ENCODE measurements at places on chromosomes 5 and 9. TPM values are rescaled to one million over a fixed set of nuclear protein-coding genes. Genes with fewer than 3 reads are reported as not detected.

The GPR151 gene
- not detected for total RNA-seq

The TCF7 gene
- total RNA-seq: 66.4 TPM

GRCh38 chr9:4235871-4236804, 63.7 kb downstream of the GLIS3 start:
- peak overlapping the region; percentile 72 for H3K27ac ChIP-seq
- H3K27me3 ChIP-seq: no peaks in the 10 kb centered on the region
- DNase-seq: no peak
- H3K4me3 ChIP-seq: peak overlapping the region; percentile 1

- H3K4me1 ChIP-seq: peaks cover 3% of the 10 kb centered on the region
- H3K27me3 ChIP-seq: peaks cover 29% of the 10 kb centered on the region
- H3K27ac ChIP-seq: no peak overlapping the region
- no peak overlapping the region for H3K4me3 ChIP-seq
- H3K36me3 ChIP-seq: no peaks in the 10 kb centered on the region
- DNase-seq: no peak
These were observed 34.7 kb downstream of the PIP5K1B start for GRCh38 chr9:68739621-68740174.

DNA sequence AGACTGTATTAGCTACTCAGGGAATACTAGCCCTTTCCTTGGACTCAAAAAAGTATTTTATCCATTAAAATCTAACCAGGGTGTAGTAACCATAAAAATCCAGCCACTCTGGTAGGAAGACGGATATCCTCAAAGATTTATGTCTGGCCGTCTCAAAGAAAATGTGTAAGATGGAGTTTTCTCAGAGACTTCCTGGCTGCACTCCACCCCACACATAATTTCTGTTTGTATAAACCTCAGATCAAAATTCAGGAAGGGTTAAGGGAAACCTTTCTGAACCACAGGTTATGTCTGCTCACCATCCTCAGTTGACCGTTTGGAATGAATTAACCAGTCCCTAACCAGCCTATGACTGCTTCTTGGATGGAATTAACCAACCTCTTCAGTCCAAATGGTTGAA, 13.8 kb upstream of the SMIM23 start:
- DNase-seq: no peak
- H3K27me3 ChIP-seq: peaks cover 4% of the 10 kb centered on the region
- no peak overlapping the region for H3K4me3 ChIP-seq
- no peaks in the 10 kb centered on the region for H3K36me3 ChIP-seq
- no peaks in the 10 kb centered on the region for H3K4me1 ChIP-seq

DNA sequence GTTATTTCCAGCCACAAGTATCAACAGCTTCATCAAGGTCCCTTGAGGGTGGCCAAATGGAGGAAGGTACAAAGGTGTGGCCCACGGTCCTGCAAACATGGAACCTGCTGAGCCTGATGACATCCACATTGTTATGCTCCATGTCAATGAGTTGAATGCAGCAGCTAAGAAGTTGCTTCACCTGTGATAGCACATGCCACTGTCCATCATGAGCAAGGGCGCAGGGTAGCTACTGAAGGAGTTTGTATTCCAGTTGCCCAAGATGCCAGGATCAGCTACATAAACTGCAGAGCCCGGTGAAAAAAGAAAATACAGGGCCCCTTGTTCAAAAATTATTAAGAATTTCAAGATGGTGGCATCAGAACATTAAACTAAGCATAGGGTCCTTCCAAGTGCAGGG, 24.2 kb downstream of the LSM11 start:
- H3K4me3 ChIP-seq: no peak overlapping the region
- H3K4me1 ChIP-seq: no peaks in the 10 kb centered on the region
- no peaks in the 10 kb centered on the region for H3K27me3 ChIP-seq
- H3K36me3 ChIP-seq: no peaks in the 10 kb centered on the region

The MLANA gene
- total RNA-seq: not detected

DNA sequence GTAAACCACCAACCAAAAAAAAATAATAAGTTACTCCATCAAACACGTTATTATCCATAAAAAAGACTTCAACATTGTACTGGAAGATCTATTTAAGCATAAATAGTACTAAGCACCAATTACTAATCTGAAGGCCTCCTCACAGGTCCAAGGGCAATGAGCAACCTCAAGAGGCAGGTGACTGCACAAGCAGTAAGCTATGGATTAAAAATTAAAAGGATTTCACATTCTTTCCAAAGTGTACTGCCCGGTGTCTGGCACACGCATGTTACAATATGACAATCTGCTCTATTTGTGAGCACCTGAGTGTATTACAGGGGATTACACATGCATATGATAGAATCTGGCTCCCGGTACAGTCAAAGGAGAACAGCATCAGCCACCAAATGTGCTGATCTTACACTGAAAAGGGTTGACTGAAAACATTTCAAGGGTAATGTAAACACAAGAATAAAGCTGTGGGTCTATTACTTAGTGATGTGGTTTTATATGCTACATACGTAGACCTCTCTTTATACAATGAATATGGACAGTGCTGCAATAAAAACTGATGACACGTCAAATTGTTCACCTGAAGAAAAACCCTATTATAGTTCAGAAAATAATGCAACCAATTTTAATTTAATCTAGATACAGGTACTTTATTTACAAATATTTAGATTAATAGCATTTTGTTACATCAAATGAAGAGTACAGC, 22.8 kb downstream of the RAB14 start:
- no peak for DNase-seq
- peak overlapping the region; percentile 22 for H3K27ac ChIP-seq
- no peak overlapping the region for H3K4me3 ChIP-seq
- H3K36me3 ChIP-seq: peaks cover 27% of the 10 kb centered on the region

DNA sequence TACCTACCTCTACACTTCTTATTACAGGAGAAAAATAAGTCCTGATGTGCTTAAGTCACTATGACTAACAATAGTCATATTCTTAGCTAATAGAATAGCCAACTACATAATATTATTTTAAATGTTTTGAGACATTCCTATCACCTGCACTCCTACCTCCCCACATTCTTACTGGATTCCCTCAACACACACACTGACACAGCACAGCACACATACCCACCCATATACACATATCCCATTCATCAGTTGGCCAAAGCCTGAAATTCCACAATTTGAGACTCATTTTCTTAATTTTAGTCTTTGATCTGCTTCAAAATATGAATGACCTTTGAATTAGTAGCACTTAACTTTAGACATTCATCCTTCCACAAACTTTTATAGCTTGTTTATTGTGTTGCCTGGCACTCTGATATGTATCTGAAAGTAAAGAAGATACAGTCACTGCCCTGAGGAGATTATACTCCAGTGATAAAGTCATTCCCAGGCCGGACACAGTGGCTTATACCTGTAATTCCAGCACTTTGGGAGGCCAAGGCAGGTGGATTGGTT, 168.3 kb upstream of the RASA1 start:
- no peak for DNase-seq
- no peak overlapping the region for H3K4me3 ChIP-seq
- peaks cover 52% of the 10 kb centered on the region for H3K4me1 ChIP-seq
- peaks cover 2% of the 10 kb centered on the region for H3K36me3 ChIP-seq
- H3K27me3 ChIP-seq: no peaks in the 10 kb centered on the region

GRCh38 chr9:112618385-112619009, 99.4 kb downstream of the INIP start:
- no peak for DNase-seq
- peaks cover 3% of the 10 kb centered on the region for H3K36me3 ChIP-seq
- no peak overlapping the region for H3K27ac ChIP-seq
- no peak overlapping the region for H3K4me3 ChIP-seq
- no peaks in the 10 kb centered on the region for H3K4me1 ChIP-seq

DNA sequence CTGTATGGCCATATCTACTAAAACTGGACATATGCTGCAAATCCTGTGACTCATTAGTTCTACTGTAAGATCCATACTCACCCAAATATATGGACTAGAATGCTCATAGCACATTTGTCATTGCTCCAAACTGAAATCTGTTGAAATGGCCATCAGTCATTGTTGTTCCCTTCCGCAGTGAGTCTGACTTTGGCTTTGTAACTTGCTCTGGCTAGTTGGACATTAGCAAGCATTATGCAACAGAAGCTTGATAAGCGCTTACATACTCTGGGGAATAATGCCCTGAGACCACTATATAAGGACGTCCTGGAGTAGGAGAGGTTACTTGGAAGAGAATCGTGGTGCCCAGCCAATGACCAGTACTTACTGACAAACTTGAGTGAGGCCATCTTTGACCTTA, 9.0 kb downstream of the KIAA1958 start:
- H3K4me3 ChIP-seq: no peak overlapping the region
- no peak for DNase-seq
- peaks cover 52% of the 10 kb centered on the region for H3K36me3 ChIP-seq
- peaks cover 21% of the 10 kb centered on the region for H3K4me1 ChIP-seq
- H3K27me3 ChIP-seq: no peaks in the 10 kb centered on the region

- no peak overlapping the region for H3K4me3 ChIP-seq
- H3K27me3 ChIP-seq: no peaks in the 10 kb centered on the region
- no peak for DNase-seq
- H3K4me1 ChIP-seq: no peaks in the 10 kb centered on the region
These were observed 55.2 kb downstream of the C9orf85 start for GRCh38 chr9:71966601-71967000.

- H3K27me3 ChIP-seq: peaks cover 7% of the 10 kb centered on the region
- DNase-seq: no peak
- H3K4me3 ChIP-seq: no peak overlapping the region
- H3K36me3 ChIP-seq: no peaks in the 10 kb centered on the region
These were observed 527.8 kb upstream of the ZNF608 start for GRCh38 chr5:125274211-125274610.

DNA sequence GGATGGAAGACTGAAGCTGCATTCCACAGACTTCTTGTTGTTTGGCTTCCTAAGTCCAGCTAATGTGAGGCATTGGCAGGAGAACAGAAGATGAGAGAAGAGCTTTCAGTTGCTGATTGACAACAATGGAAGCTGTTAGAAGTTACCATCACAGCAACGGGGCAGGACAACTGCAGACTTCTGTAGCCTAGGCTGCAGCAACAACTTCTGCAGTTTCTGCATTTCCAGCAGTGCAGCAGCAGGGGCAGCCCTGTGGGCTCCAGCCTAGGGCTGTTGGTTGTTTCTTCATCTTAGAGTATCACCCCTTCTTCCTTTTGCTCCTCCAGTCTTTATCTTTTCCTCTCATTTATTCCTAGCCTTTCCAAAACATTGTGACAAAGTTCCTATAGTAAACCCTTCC, 528.8 kb upstream of the PTGER4 start:
- no peak overlapping the region for H3K27ac ChIP-seq
- no peaks in the 10 kb centered on the region for H3K36me3 ChIP-seq
- H3K4me1 ChIP-seq: no peaks in the 10 kb centered on the region
- DNase-seq: no peak

DNA sequence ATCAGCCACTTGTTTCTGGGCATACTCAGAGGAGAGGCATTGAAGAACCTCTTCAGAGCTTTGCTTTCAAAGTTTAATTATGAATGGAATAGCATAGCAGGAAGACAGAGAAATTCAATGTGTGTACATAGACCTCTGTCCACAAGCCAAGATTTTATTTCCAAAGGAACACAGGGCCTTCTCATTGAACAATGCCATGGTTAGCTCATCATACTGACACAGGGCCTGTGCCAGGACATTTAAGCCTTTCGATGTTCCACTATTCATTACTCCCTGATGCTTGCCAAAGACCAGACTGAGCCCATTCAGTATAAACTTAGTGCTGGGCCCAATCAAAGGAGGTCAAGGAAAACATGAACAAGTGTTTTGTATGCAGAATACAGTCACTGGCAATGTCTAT, 280.8 kb downstream of the FBXL17 start:
- H3K27me3 ChIP-seq: no peaks in the 10 kb centered on the region
- H3K4me3 ChIP-seq: no peak overlapping the region
- DNase-seq: no peak
- H3K27ac ChIP-seq: no peak overlapping the region
- H3K36me3 ChIP-seq: peaks cover 3% of the 10 kb centered on the region

The SH3RF2 gene
- total RNA-seq: not detected

The RASA1 gene
- 19.2 TPM for total RNA-seq

DNA sequence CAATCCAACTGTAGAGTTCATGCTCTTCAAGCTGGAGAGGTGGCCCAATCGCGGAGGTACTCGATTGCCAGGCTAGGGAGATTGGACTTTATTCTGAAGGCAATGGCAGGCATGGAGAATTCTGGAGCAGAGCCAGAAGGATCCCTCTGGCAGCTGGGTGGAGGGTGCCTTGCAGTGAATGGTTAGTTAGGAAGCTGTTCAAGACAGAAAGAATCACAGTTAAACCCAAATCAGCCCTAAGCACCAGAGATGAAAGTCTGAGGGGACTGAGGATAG, 182.4 kb downstream of the RGS3 start:
- H3K4me3 ChIP-seq: no peak overlapping the region
- DNase-seq: no peak
- H3K4me1 ChIP-seq: no peaks in the 10 kb centered on the region
- H3K27ac ChIP-seq: no peak overlapping the region

- H3K27me3 ChIP-seq: peaks cover 43% of the 10 kb centered on the region
- H3K36me3 ChIP-seq: peaks cover 2% of the 10 kb centered on the region
- no peak overlapping the region for H3K4me3 ChIP-seq
- H3K4me1 ChIP-seq: peaks cover 15% of the 10 kb centered on the region
These were observed 100.2 kb upstream of the S1PR3 start for GRCh38 chr9:88891040-88891439.

The SLC34A3 gene
- not detected for total RNA-seq

DNA sequence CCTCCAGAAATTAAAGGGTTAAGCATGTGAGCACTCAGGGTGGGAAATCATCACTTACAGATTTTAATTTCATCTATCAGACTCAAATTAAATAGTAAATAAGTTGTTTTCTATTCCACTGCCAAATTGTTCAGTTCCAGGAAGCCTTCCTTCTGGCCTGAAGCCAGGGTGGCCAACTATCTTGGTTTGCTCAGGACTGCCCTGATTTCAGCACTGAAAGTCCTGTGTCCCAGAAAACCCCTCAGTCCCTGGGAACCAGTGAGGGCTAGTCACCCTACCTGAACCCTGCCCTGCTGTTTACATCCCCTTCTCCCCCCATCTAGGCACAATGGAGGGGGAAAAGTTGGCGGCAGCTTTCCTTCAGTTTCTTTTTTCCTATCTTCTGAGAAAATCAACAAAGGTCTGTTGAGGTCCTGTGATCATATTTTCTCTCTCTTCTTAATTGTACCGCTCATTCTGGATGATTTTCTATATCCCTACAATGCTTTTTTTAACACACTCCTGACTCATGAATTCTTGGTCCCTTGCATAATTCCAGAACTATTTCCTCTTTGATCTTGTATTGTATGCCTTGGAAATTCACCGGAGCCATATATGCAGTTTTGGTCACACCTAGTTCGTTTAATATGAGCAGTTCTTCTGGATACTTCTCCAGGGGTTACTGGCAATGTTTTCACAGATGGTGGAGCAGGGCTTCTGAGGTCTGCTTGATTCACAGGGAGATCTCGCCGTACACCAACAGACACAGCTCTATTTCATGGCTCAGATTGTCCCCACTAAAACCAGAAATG, 103.8 kb downstream of the MAP1B start:
- peaks cover 9% of the 10 kb centered on the region for H3K4me1 ChIP-seq
- no peak overlapping the region for H3K27ac ChIP-seq
- no peak overlapping the region for H3K4me3 ChIP-seq
- peaks cover 19% of the 10 kb centered on the region for H3K36me3 ChIP-seq
- DNase-seq: no peak

- no peaks in the 10 kb centered on the region for H3K4me1 ChIP-seq
- no peak overlapping the region for H3K4me3 ChIP-seq
- H3K36me3 ChIP-seq: no peaks in the 10 kb centered on the region
- no peaks in the 10 kb centered on the region for H3K27me3 ChIP-seq
- no peak overlapping the region for H3K27ac ChIP-seq
These were observed 13.5 kb downstream of the COL5A1 start for GRCh38 chr9:134655101-134655500.

GRCh38 chr5:118882666-118883065, 105.7 kb downstream of the DTWD2 start:
- H3K27ac ChIP-seq: no peak overlapping the region
- no peaks in the 10 kb centered on the region for H3K27me3 ChIP-seq
- peaks cover 5% of the 10 kb centered on the region for H3K36me3 ChIP-seq
- DNase-seq: no peak
